ENCODE measurements at places on chromosomes 7 and 10.

GRCh38 chr7:77393261-77393660, 22.9 kb downstream of the GSAP start:
- peak; percentile 38 for DNase-seq

DNA sequence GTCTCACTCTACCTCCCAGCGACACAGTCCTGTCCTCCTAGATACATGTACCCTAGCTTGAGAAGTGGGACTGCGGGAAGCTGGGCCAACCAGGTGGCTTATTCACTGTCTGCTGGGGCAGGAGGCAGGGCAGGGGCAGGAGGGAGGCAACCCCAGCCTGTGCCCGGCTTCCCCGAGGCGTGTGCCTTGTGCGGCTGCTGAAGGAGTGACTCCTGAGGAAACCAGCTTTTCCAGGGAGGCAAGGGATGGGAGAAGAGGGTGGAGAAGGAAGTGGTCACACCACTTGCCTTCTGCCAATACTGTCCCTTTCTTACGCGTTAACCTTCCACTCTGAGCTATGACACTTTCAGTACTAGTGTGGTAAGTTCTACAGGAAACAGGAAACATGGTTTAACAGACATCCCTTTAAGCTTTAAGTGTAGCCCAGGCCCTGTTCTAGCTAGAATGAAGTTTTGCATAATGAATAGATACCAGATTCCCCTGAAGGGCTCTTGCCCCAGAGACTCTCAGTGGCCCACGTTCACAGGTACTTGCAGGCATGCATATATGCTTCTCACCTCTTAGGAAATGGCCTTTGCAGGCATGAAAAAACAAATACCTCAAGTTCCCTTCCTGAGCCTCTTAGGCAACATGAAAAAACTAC, 40.6 kb downstream of the SYPL1 start:
- DNase-seq: no peak

- no peak for DNase-seq
These were observed 604 bp upstream of the STAM start for GRCh38 chr10:17643339-17643754.

DNA sequence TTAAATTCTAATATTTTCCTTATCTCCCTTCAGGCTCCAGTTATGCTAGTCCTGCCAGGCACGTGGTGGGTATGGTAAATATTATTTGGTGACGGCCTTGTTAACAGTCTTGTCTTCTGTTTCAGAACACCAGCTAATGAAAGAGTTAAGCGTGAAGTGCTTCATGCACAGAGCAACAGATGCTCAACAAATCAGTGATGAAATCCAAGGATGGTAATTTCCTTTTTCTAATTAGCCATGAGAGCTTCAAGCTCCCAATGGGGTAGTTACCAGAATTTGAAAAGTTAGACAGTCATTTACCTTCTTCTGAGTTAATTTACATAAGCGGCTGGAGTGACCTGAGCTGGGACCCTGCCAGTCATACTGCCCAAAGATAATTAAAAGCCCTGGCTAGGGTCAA, 1.9 kb upstream of the OTUD1 start:
- no peak for DNase-seq

DNA sequence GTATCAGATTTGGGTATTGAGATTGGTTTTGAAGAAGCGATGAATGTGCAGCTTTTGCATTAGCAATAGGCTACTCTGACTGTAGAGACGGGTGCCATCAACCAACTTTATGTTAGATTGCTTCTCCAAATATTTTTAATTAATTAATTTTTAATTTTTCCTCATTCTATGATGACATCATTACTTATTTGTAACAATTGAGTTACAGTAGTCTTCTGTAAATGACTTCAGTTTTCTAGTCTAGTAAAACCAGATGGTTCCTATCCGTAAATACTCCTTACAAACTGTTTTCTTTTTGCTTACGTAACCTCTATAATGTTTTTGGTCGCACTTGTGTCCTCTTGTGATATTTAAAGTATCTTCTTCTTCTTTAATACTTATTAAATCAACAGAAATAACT, 118.1 kb downstream of the ZNF736 start:
- no peak for DNase-seq

- DNase-seq: no peak
These were observed 69.7 kb upstream of the GRM3 start for GRCh38 chr7:86574006-86574405.

GRCh38 chr7:128322040-128322643, 21.6 kb downstream of the RBM28 start:
- peak; percentile 8 for DNase-seq

- DNase-seq: no peak
These were observed 141.4 kb upstream of the BET1 start for GRCh38 chr7:94145602-94146001.

DNA sequence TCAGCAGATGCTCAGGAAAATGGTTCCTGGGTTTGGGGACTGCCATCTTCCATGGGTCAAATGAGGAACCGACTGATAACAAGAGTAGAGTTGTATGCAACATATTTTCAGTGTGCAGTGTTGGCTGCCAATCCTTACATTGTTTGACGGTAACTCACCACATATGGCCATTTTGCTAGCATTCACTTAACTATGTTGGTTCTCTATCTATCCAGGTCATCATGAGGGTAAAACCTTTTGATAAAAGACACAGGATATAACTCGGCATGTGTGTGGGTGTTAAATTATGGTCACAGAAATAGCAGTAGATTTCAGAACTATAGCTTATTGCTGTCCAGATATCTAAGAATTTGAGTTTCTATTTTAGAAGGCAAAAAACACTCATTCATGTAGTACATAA, 140.7 kb upstream of the AOAH start:
- no peak for DNase-seq

Measured in Caki2 (cell line).